Fibroblast of the aortic adventitia (primary cell): ENCODE measurements at places on chromosomes 7 and 10. TPM values are rescaled to one million over a fixed set of nuclear protein-coding genes. Genes with fewer than 3 reads are reported as not detected.

ELFN1 gene
- 1.6 and 3.8 TPM in 2 replicates for total RNA-seq

LBX1 gene
- 0.08 TPM in 1 of 2 replicates, not detected in the other for total RNA-seq

ATXN7L1 gene
- 2.7 and 13.8 TPM in 2 replicates for total RNA-seq

TMEM270 gene
- total RNA-seq = not detected in 2 replicates

ENTPD1 gene
- 0.09 and 0.16 TPM in 2 replicates for total RNA-seq
